ENCODE measurements at places on chromosomes 3 and 15.
A peak's percentile ranks its signal among the peaks of the same experiment; 100 is the strongest.

DNA sequence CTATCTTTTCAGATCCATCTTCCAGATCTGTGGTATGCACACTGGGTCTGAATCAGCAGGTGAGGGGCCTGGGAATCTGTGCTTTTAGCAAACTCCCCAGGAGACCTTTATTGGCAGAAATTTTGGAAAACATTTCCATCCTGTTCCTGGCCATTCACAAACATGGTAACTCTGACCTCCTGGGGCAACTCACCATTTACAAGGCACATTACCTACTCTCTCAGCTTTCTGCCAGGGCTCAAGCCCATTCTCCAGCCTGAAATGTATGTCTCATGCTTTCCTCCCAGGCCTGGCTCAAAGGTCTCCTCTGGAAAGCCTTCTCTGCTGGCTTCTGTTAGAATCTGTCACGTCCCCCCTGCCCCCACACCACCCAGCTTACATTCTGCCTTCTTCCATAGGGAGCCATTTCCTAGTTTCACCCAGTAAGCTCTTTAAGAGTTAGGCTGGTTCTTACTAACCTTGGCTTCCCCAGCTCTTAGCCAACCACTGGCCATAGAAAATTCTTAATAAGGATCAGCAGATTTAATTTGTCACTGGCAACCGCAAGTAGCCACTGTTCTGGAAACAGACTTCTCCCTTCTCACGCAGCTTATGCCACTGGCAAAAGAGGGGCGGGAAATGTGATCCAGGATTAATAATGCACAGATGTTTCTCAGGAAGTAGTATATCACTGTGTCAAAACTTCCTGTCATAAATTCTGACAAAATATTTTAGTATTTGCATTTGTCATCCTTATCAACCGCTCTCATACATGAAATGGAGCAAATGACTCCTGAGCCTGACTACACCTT lies 55.0 kb downstream of the RORA start:
- no peak for DNase-seq

DNA sequence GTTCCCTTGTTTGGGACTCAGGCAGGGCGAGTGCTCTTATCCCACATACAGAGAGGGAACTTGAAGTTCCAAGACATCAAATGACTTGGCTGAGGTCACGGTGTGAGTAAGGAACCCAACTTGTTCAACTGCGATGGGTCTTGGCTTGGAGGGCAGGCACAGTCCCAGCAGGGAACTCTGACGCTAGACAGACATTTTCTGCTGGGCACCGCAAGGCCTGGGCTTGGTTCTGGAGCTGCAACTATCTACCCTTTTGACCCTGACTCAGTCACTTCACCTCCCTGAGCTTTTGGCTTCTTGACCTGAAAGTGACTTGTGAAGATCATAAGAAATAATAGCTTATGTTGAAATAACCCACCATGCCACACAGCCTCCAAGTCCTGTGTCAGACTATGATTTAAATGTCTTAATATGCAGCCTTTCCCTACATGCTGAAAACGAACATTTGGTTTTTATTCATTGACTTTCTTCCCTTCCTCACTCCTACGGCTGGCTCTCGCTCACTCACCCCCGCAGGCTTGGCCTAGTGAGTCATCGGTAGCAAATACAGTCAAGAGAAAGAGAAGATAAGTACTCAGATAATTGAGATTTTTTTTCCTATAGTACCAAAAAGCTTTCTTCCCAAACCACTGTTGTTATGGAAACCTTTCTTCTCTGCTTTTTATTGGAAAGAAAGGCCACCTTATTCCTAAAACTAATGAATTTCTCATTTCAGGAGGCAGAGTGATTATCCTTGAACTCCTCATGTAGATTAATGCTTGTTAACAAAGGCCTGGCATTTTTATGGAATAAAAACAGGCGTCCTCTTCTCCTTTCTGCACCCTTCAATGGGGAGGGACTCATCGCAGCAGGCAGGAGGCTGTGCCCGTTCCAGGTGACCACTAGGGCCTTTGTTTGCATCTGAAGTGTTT lies 178.4 kb downstream of the ATP10A start:
- DNase-seq = no peak

GRCh38 chr15:63028442-63029110 lies 14.0 kb upstream of the TPM1 start:
- DNase-seq = no peak

- no peak for DNase-seq
Observed at GRCh38 chr3:62500556-62501288, 127.4 kb upstream of the FEZF2 start.

- DNase-seq = no peak
Observed at GRCh38 chr3:100089812-100090668, 24.3 kb downstream of the FILIP1L start.

- no peak for DNase-seq
Observed at GRCh38 chr15:90161950-90162361, 39.2 kb upstream of the SEMA4B start.

- peak; percentile 69 for DNase-seq
Observed at GRCh38 chr15:40859206-40859851, 14.7 kb downstream of the RHOV start.

GRCh38 chr15:39874890-39875549 lies 45.0 kb downstream of the GPR176 start:
- no peak for DNase-seq

DNA sequence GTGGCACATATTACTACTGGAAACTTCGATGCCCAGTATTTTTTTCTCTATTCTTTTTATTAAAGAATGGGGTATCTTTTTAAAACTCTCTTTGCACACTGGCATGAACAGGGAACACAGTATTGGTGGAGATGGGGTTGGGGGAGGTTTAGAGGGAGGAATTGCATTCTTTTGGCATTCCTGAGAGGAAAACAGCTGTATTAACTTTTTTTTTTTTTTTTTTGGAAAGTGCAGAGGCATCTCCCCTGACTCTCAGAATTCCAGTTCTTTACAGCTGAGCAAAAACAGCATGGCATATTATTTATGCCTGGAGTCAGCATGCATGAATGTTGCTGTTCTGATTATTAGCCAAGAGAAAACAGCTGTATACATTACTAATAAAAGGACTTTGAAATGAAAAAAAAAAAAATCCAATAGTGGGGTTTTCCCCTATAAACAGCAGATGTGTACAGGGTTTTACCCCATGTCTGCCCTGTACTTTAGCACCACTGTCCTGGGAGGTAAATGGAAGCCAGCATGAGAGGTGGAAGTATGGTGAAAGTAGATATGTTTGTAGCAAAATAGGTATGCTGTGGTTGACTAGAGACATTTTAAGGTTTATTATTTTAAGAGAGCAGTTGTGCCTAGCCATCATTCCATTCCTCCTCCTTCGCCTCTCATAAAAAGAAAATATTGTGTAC lies 132.2 kb downstream of the FNDC3B start:
- DNase-seq = no peak

DNA sequence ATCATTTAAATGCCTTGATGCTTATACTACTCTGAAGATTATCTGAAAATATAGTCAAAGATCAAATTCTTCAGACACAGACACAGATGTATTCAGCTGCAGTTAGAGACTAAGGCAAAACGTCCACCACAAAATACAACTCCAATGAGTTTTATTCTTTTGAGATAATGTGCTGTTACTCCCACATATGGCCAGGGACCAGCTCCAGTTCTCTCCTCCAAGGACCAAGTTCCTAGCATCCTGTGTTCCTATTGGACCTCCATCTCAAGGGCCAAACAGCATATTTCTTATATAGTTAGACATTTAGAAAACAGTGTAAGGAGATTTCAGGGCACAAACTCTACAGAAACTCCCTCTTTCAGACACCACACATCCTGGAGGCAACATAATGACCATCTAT lies 27.1 kb downstream of the IP6K1 start:
- DNase-seq = no peak

DNA sequence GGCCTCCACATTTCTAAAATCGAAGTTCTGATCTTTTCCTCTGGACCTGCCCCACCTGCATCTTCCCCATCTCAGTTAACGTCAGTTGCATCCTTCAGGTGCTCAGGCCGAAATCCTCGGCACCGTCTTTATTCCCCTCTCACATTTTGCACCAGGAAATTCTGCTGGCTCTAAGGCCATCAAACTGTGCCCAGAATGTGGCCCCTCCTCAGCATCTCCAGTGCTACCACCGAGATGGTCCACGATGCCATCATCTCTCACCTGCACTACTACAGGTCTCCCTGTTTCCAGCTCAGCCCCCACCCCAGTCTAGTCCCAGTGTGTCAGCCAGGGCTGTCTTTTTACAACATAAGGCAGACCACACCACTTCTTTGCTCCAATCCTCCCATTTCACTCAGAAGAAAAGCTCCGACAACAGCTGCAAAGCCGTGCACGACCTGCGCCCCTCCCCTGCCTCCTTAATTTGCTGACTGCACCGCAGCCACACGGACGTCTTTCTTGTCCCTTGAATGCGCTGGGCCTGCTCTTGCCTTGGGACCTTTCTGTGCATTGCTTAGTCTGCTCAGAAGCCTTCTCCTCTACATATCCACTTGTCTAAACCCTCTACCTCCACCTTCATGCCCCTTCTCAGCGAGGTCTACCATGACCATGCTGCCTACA lies 14.4 kb downstream of the MUC20 start:
- no peak for DNase-seq

GRCh38 chr15:88454867-88455810 lies 12.0 kb downstream of the MRPL46 start:
- DNase-seq = peak; percentile 27

- no peak for DNase-seq
Observed at GRCh38 chr3:52983336-52983807, 62.5 kb downstream of the SFMBT1 start.

DNA sequence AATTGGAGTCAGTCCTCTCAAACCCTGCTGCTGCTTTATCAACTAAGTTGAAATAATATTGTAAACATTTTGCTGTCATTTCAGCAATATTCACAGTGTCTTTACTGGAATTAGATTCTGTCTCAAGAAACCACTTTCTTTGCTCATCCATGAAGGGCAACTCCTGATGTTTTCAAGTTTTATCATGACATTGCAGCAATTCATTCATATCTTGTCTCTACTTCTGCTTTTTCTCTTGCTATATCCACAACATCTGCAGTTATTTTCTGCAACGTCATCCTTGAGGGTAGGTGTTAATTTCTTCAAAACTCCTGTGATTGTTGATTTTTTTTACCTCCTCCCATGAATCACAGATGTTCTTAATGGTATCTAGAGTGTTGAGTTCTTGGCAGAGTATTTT lies 181.6 kb downstream of the EPHA6 start:
- DNase-seq = no peak

GRCh38 chr3:183711516-183711915 lies 13.9 kb downstream of the YEATS2 start:
- no peak for DNase-seq

DNA sequence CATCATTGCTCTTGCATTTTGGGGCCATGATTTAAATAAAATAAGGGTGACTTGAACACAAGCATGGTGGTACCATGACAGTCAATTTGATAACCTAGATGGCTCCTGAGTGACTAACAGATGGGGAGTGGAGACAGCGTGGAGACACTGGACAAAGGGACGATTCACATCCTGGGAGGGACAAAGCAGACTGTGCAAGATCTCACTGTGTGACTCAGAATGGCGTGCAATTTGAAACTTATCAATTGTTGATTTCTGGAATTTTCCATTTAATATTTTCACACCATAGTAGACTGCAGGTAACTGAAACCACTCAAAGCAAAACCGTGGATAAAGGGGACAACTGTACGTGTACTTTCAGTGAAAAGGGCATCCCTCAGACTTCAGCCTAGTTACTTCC lies 25.5 kb downstream of the MCCC1 start:
- DNase-seq = no peak

DNA sequence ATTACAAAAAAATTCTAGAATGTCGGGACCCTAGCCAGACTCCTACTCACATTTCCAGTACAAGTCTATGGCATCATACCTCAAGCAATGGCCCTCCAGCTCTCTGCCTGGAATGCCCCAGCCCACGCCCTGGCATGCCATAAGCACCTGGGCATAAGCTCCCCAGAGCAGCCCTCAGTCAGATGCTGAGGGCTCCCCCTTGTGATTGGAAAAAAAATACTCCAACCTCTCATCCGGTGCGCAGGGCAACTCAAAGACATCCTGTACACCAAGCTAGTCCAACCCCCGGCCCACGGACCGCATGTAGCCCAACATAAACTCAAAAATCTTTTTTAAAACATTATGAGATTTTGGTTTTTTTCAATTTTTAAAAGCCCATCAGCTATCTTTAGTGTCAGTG lies 115.4 kb downstream of the NEK10 start:
- no peak for DNase-seq

DNA sequence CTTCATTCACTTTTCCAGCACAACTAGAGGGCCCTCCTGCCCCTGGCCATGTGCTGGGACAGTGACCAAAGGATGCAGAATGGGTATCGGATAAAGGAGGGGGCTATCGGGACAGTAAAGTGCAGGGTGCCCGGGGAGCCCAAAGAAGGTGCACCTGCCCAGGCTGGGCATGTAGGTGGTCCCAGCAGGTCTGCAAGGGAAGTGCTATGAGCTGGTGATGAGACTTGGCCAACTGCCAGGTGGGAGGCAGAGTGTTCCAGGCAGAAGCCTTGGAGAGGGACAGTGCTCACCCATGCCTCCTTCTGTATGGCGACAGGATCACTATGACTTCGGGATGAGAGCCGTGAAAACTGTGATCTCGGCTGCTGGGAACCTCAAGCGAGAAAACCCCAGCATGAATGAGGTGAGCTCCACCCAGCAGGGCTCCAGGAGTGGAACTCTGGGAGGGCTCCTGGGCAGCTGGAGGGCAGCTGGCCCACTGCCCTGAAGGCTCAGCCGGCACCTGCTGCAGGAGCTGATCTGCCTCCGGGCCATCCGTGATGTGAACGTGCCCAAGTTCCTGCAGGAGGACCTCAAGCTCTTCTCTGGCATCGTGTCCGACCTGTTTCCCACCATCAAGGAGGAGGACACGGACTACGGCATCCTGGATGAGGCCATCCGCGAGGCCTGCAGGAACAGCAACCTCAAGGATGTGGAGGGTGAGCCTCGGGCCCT lies 48.4 kb downstream of the DNAH1 start:
- no peak for DNase-seq

GRCh38 chr15:49678655-49679054 lies 57.8 kb downstream of the DTWD1 start:
- no peak for DNase-seq

- no peak for DNase-seq
Observed at GRCh38 chr3:51686512-51687215, 15.6 kb downstream of the TEX264 start.

- DNase-seq = no peak
Observed at GRCh38 chr3:179286331-179286730, 35.4 kb upstream of the KCNMB3 start.

- DNase-seq = no peak
Observed at GRCh38 chr3:60403866-60404265, 847.4 kb downstream of the FHIT start.

- DNase-seq = no peak
Observed at GRCh38 chr3:10396083-10396482, 75.2 kb upstream of the SEC13 start.

- no peak for DNase-seq
Observed at GRCh38 chr15:76986743-76987142, 8.2 kb upstream of the PSTPIP1 start.

GRCh38 chr3:27356976-27357375 lies 12.2 kb downstream of the NEK10 start:
- no peak for DNase-seq

DNA sequence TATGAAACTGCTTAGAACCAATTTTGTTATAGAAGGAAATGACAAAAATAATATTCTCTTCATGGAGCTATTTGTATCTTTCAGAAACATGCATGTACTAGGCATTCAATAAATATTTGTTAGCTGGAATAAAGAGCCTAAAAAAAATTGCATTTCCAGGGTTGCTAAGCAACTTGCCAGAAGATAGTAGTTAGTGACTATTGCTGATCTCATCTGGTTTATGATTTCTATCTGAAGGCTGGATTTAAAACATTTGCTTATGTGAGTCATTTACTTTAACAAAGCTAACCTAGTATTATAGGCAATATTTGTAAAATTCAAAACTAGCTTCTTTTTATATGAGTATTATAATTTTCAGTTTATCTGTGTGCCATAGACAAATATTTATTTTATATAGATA lies 78.3 kb downstream of the NAALADL2 start:
- DNase-seq = no peak

All from progenitor cell of endocrine pancreas (in vitro differentiated cells).